Effector memory CD4-positive, alpha-beta T cell (primary cell): ENCODE measurements at places on chromosomes 13 and 19.
A peak's percentile ranks its signal among the peaks of the same experiment; 100 is the strongest.

- no peak for DNase-seq
- H3K27ac ChIP-seq = no peak overlapping the region
- H3K4me3 ChIP-seq = no peak overlapping the region
- H3K36me3 ChIP-seq = no peaks in the 10 kb centered on the region
- H3K4me1 ChIP-seq = no peaks in the 10 kb centered on the region
- peaks cover 8% of the 10 kb centered on the region for H3K27me3 ChIP-seq
These were observed 6.9 kb upstream of the AMER2 start for GRCh38 chr13:25179011-25179410.

DNA sequence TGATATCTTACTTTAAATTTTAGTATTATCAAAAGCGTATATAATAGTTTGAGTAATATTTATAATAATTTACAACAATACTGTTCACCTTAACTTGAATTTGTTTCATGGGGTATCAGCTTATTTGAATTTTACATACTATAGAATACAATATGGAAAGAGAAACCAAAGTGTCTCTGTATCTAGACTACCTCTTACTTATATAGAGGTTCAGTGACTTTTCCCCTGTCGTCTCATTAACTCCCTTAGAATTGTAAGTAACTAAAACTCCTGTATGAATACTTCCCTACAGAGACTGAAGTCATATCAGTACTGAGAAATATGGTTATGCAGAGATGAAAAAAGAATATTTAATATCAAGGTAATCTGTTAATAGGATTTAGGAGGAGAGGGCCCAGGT, 26.8 kb downstream of the COG6 start:
- no peaks in the 10 kb centered on the region for H3K27me3 ChIP-seq
- no peak overlapping the region for H3K27ac ChIP-seq
- peaks cover 22% of the 10 kb centered on the region for H3K36me3 ChIP-seq
- H3K4me3 ChIP-seq = no peak overlapping the region

- H3K36me3 ChIP-seq = no peaks in the 10 kb centered on the region
- no peaks in the 10 kb centered on the region for H3K4me1 ChIP-seq
- no peak for DNase-seq
- no peaks in the 10 kb centered on the region for H3K27me3 ChIP-seq
- H3K4me3 ChIP-seq = no peak overlapping the region
These were observed 748.1 kb upstream of the SGCG start for GRCh38 chr13:22432690-22433089.

DNA sequence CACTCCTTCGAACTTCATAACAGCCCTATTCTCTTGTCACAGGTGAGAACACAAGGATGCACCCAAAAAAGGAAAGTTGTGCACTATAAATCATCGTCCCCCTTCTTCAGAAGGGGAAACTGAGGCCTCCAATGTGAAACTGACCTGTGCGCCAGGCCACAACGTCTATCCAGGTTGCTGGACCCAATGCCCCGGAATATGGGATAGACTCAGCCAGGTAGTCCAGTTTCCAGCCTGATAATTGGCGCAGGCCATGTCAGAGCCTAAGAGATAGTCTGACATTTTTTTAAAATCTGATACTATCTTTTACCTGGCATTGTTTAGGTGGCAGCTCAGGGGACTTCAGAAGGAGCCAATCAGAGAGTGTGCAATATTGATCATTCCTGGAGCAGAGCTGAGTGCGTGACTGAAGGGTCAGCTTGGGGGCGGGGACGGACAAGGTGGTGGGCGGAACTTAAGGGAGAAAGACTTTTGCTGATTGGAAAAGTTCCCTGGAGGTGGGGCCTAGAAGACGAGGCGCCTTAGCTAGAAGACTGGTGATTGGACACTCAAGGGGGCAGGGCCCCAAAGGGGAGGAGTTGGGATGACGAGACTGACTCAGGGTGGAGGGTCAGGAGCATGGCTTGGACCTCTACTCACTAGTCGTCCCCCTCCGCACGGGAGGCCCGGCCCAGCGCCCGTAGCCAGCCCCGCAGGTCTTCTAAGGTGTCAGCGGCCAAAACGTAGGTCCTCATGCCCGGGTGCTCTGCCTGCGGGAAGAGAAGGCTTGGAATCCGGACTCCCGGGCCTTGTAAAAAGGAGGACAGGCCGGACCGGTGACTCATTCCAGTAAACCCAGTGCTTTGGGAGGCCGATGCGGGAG, 8.5 kb downstream of the PLEKHA4 start:
- DNase-seq = no peak
- peak overlapping the region; percentile 30 for H3K27ac ChIP-seq
- peak overlapping the region; percentile 36 for H3K4me3 ChIP-seq
- no peaks in the 10 kb centered on the region for H3K27me3 ChIP-seq
- H3K4me1 ChIP-seq = peaks cover 5% of the 10 kb centered on the region

DNA sequence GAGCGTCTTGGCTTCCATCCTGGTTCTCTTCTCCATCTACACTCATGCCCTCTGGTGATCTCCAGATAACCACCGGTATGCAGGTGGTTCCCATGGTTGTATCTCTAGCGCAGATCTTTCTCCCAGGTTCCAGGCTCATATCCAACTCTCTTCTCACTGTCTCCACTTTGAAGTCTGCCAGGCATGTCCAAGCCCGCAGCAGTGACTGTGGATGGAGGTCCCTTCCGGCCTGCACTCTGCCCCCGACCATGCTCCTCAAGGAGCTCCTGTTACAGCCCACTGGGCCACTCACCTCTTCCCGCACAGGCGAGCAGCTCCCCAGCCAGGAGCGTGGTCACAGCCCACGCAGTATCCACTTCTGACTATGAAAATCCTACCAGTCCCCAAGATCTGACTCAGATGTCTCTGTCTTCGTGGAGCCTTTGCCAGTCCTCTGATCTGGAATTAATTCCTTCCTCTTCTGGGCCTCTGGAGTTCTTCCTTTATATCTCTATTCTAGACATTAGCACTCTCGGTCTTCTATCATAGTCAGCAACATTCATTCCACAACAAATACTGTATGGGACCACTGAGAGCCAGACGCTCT, 100.2 kb downstream of the TEX26 start:
- DNase-seq = no peak
- H3K27me3 ChIP-seq = no peaks in the 10 kb centered on the region
- no peaks in the 10 kb centered on the region for H3K4me1 ChIP-seq
- H3K36me3 ChIP-seq = no peaks in the 10 kb centered on the region
